Kidney (tissue), 22 donors: ENCODE measurements at places on chromosomes 6 and 20.
A peak's percentile ranks its signal among the peaks of the same experiment; 100 is the strongest.

DNA sequence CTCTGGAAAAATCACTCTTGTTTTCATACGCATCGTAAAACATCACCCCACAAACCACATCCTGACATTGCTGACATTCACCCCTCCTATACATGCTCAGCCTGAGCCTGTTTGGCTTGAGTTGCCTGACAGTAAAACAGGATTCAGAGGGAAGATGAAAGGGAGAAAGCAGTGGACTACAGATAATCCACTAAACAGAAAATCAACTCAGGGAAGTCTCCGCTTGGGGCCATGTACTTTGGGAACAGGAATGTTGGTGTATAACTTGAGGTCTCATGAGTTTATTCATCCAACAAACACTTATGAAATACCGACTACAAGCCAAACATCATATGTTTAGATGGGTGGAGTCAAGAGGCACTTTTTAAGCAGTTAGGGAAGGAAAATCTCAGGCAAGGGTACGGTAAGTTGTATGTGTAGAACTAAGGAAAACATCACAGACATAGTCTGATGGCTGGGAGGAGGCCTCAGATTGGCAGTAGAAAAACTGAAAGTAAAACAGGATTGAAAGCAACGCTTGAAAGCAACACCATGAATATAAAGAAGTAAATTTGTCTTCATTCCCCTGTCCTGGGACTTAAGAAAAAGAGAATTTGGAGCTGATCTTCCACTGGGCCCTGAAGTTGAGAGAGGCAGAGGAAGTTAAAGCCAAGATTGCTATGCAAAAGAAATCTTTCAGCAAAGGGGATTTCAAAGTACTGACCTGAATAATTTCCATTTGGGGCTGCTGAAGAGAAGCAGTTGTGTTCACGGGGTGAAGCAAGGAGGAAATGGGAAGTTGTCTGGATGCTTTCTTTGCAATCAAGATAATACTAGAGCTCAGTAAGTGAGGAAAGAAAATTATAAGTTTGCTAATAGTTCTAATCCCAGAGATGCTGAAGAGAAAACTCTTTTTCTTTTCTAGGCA is 28.8 kb downstream of the PDE7B start:
- DNase-seq = no peak

DNA sequence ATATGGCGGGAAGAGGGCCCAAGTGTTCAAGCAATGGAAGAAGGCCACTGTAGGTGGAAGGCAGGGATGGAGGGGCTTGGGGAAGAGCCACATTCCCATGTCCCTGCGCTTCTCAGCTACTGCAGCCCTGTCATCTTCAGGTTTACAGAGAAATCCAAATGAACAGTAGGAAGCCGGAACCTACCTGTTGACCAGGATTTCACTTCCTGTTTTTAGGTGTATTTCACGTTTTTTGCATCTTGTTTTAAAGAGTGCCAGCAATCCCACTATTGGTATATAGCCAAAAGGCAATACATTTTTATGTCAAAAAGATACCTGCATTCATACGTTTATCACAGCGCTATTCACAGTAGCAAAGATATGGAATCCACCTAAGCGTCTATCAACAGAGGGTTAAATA is 159.2 kb downstream of the SLC35B3 start:
- DNase-seq = no peak

DNA sequence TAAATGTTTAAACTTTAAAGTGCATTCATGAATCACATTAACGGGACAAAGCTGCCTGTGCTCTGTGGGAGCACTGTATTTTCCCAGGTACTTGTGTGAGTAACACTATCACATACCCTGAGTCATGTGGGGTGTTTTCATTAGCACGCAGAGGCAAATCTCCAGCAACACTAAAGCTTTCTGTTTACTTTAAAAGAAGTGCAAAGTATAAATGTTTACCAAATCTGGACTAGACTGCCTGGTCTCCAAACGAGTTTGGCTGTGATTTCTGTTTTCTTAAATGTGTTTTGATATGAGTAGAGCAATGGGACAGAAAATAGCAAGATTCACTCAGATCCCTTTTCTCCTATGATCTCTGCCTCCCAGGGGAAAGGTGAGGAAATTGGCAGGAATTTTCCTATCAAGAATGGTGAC is 28.8 kb upstream of the RIPPLY2 start:
- no peak for DNase-seq

- no peak for DNase-seq
Measured at GRCh38 chr6:106163446-106163965, 77.4 kb downstream of the PRDM1 start.

DNA sequence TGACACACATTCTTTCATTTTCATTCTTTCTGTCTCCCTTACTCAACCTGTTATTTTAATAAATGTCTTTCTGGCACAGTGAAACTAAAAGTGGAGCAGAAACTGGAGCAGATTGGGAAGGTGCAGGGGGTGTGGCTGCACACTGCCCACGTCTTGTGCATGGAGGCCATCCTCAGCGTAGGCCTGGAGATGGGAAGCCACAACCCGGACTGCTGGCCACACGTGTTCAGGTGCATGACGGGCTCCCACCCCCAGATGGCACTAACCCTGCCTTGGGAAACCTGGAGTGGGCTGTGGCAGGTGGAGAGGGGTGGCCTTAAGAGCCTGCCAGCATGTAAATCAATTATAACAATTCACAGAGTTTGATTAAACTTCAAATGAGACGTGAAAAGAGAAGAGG is 71.4 kb upstream of the PBOV1 start:
- peak; percentile 37 for DNase-seq

GRCh38 chr6:163705923-163706322 is 291.4 kb downstream of the QKI start:
- no peak for DNase-seq

DNA sequence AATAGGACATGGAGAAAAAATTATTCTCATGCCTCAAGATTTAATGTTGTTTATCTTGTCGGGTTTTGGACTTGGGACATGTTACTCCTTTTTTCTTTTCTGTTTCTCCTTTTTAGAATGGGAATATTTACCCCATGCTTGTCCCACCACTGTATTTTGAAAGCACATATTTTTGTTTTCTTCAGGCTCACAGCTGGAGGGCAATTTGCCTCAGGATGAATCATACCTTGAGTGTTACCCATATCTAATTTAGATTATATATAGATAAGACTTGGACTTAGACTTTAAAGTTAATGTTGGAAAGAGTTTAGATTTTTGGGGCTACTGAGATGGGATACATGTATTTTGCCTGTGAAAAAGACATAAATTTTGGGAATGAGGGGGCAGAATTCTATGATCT is 541.6 kb upstream of the MAN1A1 start:
- DNase-seq = no peak

- DNase-seq = no peak
Measured at GRCh38 chr6:149013586-149014344, 266.9 kb downstream of the UST start.
